ENCODE measurements at places on chromosomes 1 and 21. TPM values are rescaled to one million over a fixed set of nuclear protein-coding genes. Genes with fewer than 3 reads are reported as not detected.

PKLR gene
- total RNA-seq: not detected

TRAF3IP3 gene
- total RNA-seq: not detected

LMX1A gene
- total RNA-seq: not detected

HUNK gene
- 1.2 TPM for total RNA-seq

RNU1-2 gene
- not detected for total RNA-seq

TLR5 gene
- total RNA-seq: 0.49 TPM
